ENCODE measurements at places on chromosomes 5 and 9.
A peak's percentile ranks its signal among the peaks of the same experiment; 100 is the strongest.

- no peak for DNase-seq
These were observed 16.8 kb downstream of the SEMA5A start for GRCh38 chr5:9529041-9529480.

DNA sequence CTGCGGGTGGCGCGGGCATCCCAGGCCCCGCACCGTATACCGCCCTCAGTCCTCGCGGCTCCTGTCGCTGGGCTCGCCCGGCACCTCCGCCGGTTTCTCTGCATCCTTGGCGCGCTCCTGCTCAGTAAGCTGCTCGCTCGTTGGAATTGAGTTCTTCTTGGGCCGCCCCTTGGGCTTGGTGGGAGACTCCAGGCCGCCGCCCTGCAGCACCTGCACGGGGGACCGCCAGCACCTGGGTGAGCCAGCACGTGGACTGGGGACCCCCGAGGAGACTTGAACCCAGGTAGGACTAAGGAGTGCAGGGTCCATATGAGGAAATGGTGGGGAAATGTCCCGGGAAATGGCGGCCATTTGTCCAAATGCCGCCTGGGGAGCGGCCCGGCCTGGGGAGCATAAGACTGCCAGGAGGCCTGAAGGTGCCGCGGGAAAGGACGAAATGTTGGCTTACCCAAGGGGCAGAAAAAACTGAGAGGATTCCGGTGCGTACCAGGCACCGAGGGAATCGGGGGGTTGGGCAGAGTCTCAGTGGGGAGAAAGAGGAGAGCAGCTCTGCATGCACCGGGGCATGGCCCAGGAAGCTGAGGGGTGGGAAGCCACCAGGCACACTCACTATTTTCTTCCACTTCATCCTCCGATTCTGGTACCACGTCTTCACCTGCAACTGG lies 2.9 kb downstream of the BARX1 start:
- no peak for DNase-seq

GRCh38 chr9:98219364-98219716 lies 26.9 kb upstream of the CORO2A start:
- DNase-seq = no peak

DNA sequence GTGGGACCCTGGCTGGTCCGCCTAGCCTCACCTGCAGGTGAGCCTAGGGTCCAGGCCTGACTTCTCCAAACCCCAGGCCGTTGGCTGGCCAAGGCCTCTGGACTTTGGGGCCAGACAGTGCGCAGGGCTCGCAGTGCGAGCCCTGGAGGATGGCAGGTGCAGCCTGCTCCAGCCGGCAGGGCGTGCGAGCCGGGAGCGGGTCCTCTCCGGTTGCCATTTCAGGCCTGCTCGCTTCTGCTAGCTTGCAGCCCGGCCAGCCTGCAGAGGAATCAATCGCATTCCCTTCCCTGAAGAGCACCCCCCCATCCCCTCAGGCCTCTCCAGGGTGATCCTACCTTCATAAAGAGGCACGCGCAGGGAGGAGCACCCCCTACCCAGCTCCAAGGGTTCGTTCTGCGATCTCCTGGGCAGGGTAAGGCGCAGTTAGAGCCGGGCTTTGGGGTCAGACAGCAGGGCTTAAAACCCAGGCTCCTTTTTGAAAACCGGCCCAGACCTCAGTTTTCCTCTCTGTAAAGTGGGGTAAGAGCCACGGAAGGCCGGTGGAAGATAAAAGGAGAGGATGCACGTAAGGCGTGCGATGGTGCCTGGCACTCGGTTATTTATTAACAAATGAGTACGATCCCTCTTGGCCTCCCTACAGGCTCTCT lies 6.2 kb downstream of the BARHL1 start:
- no peak for DNase-seq

DNA sequence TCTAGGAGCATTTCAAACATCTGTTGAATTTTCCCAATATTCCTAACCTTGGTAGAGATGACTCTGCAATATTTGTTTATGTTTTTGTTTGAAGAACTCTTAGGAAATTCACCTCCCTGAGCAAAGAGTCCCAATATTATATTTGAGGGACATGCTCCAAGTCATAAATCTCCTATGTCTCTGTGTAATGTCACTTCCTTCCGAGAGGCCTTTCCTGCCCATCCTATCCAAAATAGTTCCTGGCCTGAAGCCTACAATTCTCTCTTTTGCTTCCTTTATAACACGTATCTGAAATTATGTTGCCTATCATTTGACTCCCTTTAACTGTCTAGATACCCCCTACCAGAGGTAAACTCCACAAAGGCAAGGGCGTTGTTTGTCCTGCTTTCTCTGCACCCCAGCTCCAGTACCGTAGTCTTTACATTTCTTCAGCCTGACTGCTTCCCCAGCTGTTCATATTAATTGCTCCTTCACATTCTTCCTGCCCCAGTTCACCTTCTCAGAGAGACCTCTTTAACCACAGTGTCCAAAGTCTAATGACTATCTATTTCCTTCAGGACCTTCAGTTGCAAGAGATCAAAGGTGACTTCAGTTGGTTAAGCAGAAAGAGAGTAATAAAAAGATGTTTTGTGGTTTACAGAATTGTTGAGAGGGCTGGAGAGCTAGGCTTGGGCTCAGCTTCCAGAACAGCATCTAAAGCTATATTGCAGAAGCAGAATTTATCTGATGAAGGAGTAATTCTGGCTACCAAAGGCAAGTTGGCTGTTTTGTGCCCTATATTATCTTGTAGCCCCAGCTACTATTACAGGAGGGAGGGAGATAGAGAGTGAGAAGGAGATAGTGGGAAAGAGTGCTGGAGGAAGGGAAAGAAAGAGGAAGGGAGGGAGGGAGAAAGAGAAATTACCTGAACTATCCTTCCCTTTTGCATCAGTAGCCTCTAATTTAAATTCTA lies 109.3 kb upstream of the TMEM161B start:
- no peak for DNase-seq

- peak; percentile 94 for DNase-seq
These were observed 35.5 kb upstream of the GLRX start for GRCh38 chr5:95858023-95858461.

GRCh38 chr9:131129183-131129582 lies 3.8 kb downstream of the NUP214 start:
- DNase-seq = no peak

- DNase-seq = no peak
These were observed 112.9 kb upstream of the ELAVL2 start for GRCh38 chr9:23938908-23939307.

GRCh38 chr9:137200311-137201204 lies at the start of gene TPRN:
Gene TPRN (minus strand): TSS chr9:137200741. CDS start chr9:137200711, 30 bp downstream.
- DNase-seq = peak; percentile 98

DNA sequence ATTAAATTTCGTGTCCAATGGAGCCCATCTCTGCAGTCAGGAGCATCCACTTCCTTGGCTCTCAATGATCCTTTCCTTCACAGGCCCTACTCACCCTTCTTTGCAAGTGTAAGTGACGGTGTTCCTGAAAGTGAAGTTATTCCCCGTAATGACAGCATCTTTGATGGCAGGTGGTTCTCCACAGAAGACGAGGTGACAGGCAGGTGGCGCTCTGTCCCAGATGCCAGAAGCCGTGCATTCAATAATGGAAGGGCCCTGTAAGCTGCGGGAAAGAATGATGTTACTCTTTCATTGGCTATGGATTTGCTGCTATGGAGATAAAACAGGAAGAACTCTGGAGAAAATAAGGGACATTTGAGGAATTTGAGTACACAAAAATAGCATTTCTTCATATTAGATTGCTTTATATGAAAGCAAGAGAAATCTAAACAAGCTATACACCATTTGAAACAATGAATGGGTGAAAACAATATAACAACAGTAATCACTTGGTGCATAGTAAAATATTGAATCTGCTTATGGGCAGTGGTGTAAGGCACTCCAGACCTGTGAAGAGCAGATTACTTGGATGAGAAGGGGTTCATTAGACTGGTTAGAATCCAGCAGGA lies 89.9 kb upstream of the TXNDC8 start:
- DNase-seq = no peak

DNA sequence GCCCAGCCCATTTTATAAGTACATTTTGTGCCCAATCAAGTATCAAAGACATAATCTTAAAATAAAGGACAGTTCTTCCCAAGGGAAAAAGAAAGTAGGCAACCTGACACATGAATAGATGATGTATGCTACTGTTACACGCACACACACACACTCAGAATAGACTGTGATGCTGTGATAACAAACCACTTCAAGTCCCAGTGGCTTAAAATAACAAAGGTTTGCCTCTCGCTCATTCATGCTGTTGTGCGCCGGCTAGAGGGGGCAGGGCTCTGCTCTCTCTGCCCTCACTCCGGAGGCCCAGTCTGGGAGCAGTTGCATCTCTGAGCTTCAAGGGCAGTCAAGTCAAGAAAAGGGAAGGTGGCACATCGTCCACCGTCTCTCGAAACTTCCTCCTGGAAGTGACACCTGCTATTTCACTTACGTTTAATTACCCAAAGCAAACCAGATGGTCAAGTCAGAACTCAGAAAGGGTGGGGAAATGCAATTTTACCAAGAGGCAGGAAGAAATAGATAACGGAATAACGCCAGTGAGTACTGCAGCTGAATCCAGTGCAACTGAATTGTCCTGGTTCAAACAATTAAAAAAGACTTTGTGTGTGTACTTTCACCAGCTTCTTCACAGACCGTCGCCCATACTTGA lies 43.3 kb downstream of the ANKRD33B start:
- DNase-seq = no peak

GRCh38 chr9:115250621-115251032 lies 132.7 kb upstream of the TNC start:
- peak; percentile 84 for DNase-seq

DNA sequence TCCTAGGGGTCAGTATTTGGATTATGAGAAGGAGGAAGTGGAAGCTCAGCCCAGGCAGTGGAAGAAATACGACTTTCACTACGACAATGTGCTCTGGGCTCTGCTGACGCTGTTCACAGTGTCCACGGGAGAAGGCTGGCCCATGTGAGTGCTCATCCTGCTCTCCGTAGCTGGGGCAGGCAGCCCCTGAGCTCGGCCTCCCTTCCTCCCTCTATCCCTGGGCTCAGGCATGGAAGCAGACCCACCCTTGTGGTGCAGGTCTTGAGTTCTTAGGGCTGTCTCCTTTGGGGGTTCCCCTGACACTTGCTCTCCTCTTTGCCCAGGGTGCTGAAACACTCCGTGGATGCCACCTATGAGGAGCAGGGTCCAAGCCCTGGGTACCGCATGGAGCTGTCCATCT lies 180.1 kb downstream of the CACNA1B start:
- DNase-seq = no peak

GRCh38 chr5:7960142-7960541 lies 91.2 kb downstream of the MTRR start:
- DNase-seq = no peak
